ENCODE measurements at places on chromosomes 2 and 18. TPM values are rescaled to one million over a fixed set of nuclear protein-coding genes. Genes with fewer than 3 reads are reported as not detected.
A peak's percentile ranks its signal among the peaks of the same experiment; 100 is the strongest.

- no peak for DNase-seq
These were observed 12.9 kb downstream of the ARPC2 start for GRCh38 chr2:218229851-218230250.

Gene PHOSPHO2
- 6.9 TPM for total RNA-seq

Gene ANTXR1
- 48.1 TPM for total RNA-seq

- no peak for DNase-seq
These were observed 1142.3 kb downstream of the RPIA start for GRCh38 chr2:89833780-89834117.

GRCh38 chr18:75809151-75809925, 381.8 kb upstream of the SMIM21 start:
- DNase-seq = no peak

DNA sequence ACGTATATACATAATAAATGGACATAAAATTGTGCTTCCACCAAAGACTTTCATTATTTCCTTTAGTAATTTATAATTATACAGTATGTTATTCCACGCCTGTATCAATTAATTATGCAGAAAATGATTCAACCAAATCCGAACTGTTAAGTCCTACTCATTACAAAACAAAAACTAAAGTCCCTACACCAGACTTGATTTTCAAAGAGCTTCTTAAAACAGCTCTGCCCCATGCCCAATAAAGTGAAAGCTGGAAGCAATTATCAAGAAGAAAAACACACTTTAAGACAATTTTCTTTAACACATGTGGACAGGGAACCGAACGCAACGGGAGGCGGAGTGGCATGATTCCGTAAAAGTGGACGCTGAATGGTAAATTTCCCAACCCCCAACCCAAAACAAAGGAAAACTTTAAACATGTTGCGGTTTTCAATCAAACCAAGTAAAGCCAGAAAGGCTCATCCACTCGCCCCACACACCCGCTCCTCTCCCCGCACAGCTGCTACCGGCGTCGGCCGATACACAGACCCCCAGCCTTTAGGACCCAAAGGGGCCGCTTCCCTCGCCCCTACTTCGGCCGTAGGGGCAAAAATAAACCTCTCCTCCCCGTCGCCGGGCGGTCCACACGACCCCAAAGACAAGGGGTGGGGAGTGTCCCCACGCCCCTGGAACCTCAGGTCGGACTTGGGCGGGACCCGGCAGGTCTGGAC, 705 bp downstream of the YES1 start:
- DNase-seq = no peak

DNA sequence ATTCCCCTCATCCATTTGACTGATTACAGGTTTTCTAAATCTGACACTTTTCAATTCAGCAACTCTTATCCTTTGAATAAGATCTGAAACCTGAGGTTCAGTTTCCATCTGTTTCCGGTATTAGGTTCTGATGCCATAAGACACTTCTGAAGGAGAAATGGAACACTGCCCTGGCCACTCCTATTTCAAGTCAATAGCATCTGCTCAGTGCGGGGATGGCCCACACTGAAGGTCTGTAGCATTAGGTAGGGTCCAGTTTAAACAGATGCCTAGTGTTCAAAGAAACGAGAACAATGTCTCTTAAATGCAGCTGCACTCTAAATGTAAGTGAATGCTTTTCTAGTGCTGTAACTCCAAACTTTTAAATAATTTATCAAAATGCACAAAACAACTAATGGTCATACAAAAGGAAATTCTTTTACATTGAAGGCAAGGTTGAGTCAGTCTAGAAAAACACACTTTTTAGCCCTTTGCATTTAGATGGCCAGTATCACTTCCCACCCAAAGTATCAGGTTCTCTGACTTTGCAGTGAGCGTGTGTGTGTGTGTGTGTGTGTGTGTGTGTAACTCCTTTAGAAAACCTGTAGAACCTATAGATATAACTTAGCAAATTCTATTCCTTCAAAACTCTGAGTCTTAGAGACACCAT, 78.2 kb downstream of the STK39 start:
- no peak for DNase-seq

GRCh38 chr2:178229927-178230326, 35.6 kb downstream of the OSBPL6 start:
- DNase-seq = no peak

DNA sequence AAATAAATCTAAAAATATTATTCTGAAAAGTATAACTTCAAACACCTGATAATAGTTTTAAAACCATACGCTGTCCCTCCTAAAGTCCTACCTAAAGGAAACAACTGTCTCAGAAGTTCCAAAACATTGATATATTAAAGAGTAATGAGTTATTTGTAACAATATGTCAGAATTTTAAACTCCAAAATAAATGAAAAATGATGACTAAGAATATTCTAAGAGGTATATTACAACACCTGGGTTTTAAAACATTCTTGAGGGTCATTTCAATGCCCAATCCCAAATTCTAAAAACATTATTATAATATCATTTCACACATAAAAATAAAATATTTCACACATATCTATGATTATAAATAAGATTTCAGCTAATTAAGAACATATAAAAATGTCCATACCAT, 20.2 kb downstream of the KIDINS220 start:
- no peak for DNase-seq

DNA sequence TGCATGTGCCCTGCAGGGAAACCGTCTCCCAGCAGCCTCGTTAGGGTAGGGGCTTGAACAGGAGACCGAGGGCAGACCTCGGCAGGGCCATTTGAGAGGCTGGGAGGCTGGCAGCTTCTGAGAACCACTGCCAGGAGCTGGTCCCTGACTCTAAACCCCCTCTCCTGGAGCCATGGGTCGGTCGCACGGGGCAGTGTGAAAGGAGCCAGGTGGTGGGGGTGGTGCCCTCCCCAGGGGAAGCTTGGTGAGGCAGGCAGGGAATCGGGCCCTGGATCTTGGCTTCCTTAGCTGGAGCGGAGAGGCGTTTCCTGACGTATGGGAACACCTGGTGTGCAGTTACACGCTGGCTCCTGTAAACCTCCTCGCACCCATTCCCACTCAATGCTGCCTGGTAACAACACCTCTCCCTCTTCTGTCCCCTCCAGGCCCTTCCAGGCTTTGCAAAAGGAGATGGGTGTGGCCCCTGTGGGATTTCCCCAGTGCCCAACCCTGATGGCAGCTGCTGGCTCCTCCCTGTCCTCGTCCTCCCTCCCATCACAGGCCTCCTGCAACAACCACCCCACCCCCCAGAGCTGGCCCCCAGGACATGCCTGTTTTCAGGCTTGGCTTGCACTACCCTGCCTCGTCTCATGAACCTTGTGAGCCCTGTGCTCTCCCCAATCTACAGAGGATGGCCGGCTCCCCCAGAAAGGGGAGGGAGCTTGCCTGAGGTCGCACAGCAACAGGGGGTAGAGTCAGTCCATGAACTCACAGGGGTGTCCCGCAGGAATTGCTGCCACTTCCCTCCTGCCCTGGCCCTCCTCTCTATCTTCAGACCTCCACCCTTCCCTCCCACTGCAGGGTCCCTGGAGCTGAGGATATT, 24.4 kb downstream of the ADRA2B start:
- peak; percentile 51 for DNase-seq

Gene XDH
- total RNA-seq = not detected

Gene SIX3
- not detected for total RNA-seq

DNA sequence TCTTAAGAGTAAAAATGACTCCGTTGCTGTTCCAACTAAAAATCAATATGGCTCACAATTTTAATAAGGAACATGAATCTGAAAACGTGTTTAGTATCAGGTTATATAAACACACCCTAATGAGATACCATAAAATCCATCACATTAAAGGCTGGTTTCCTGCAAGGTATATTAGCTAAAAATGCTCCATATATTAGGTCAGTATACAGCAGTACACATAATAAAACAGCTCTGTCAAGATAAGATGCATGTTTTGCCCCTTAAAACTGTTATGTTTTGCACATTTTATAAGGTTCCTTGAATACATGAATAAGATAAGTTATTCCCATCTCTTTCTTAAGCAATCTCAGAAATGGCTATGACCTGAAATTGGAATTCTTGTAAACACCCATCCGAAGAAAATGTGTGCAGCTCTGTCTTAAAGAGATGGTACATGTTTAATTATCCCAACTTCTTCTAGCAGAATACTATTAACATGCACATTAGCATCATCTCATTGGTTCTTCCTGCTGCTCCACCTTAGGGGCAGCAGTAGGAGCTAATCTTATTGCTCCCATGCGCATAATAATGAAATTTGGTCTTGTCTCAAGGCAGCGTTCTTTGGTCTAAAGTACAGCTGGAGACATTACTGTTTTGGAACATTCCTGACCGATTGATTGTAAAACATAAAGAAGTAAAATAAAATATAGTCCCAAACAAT, 836.1 kb upstream of the FANCL start:
- DNase-seq = no peak

- DNase-seq = no peak
These were observed 83.1 kb downstream of the EFEMP1 start for GRCh38 chr2:55840460-55840859.

Gene TEX51
- total RNA-seq = not detected

GRCh38 chr2:119264781-119265692, 41.4 kb downstream of the STEAP3 start:
- no peak for DNase-seq

- no peak for DNase-seq
These were observed 1503.7 kb downstream of the LRP1B start for GRCh38 chr2:140627136-140627535.

Gene MSH2
- total RNA-seq = 14.9 TPM

Gene AQP12B
- total RNA-seq = not detected

GRCh38 chr18:64713284-64713683, 564.4 kb upstream of the LINC00305 start:
- no peak for DNase-seq

DNA sequence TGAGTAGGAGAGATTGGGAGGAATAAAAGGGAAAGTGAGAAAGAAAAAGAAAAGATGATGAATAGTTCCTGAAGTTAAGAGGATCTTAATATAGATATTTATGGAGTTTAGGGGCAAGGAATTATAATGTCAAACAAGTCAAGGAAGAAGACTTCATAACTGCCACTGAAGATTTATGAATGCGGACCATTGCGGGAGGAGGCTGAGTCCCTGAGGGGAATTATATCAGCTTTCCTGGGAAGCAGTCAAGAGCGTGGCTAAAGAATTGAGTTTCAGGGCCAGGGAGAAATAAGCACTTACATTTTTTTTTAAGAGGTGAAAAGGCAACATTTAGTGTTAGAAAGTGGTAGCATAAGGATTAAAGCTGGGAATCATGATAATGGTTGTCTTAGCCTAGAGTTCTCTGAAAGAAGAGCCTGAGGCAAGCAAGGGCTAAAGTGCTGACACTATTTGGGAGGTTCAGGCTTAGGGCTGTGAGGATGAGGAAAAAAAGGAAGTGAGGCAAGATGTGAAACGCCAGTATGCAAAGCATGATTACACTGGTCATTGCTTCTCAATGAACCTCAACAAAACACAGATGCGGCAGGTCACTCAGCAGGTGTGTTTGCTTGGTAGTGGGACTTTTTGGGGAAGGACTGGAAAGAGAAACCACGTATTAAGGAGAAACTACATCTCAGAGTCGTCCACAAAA, 217.1 kb downstream of the SLC4A3 start:
- no peak for DNase-seq

GRCh38 chr2:144208924-144209323, 311.0 kb downstream of the ZEB2 start:
- no peak for DNase-seq

DNA sequence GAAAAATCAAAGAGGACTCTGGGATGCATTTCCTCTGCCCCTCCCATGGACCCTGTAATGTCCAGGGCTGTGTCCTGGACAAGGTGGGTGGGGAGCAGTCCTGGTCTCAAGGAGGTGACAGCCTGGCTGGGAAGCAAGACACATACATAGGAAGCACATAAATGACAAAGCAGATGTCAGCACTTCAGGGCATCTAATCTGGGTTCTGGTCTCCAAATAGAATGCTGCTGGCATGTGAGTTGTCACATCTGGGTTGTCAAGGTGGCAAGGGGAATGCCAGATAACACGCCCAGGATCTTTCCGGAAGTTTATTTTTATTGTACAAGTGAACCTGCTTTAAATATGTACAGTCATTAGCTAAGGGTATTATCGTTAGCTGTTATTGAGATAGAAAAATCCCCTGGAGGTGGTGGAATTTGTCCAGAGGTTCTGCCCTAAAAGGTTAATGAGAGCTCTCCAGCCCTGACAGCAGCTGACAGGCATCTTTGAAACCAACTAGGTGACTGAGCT, 5.6 kb downstream of the IL1F10 start:
- no peak for DNase-seq

GRCh38 chr2:46610021-46610420, 130.7 kb downstream of the TMEM247 start:
- DNase-seq = no peak

Gene TBR1
- not detected for total RNA-seq

DNA sequence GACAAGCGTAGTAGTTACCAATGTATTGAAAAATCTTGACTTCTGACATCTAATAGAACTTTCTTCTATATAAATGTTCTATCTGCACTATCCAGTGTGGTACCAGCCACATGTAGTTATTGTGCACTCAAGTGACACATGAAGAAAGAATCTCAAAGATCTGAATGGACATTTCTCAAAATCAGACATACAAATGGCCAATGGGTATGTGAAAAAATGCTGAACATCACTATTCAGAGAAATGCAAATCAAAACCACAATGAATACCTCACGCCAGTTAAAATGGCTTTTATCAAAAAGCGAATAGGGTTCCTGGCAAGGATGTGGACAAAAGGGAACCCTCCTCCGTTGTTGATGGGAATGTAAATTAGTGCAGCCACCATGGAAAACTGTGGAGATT, 37.5 kb upstream of the SMCHD1 start:
- DNase-seq = no peak

Gene PLCD4
- 0.77 TPM for total RNA-seq

Gene CENPA
- 7.3 TPM for total RNA-seq

Data from spleen (tissue), 13 donors.